Prostate gland (tissue), 2 donors: ENCODE measurements at places on chromosomes 7 and 10.

GRCh38 chr7:127858091-127858914 lies 172.9 kb downstream of the LRRC4 start:
- H3K4me3 ChIP-seq: no peak overlapping the region
- H3K4me1 ChIP-seq: peaks cover 4% of the 10 kb centered on the region
- H3K36me3 ChIP-seq: no peaks in the 10 kb centered on the region
- no peak for DNase-seq
- no peak overlapping the region for H3K27ac ChIP-seq

DNA sequence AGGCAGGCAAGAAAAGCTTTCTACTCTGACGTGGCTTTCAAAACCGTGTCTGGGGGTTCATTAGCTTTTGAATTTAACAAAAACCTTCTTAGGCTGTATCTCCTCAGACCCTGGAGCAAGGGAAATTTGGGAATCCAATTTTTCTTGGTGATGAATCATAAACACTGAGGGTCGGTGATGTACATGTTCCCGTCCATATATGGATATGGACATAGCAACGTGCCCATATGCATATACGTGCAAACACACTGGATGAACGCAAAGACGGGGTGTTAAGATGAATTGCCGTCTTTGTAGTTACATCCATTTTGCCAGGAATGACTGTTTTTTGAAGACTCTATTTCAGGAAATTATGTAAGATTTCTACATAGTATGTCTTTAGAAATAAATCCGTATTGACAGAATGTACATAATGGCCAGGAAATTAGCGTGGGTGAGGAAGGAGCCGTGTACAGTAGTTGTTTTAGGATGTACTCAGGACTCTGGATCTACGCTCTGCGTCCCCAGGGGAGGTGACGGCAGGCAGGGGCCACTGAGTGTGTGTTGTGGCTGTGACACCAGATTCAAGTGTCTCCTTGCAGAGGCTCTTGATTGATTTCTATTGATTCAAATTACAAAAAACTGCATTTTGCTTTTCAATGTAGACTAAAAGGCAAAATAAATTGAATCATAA lies 238.2 kb downstream of the DNAJB6 start:
- no peak for DNase-seq
- no peaks in the 10 kb centered on the region for H3K36me3 ChIP-seq
- no peaks in the 10 kb centered on the region for H3K4me1 ChIP-seq
- no peak overlapping the region for H3K27ac ChIP-seq
- no peaks in the 10 kb centered on the region for H3K27me3 ChIP-seq
- no peak overlapping the region for H3K4me3 ChIP-seq

DNA sequence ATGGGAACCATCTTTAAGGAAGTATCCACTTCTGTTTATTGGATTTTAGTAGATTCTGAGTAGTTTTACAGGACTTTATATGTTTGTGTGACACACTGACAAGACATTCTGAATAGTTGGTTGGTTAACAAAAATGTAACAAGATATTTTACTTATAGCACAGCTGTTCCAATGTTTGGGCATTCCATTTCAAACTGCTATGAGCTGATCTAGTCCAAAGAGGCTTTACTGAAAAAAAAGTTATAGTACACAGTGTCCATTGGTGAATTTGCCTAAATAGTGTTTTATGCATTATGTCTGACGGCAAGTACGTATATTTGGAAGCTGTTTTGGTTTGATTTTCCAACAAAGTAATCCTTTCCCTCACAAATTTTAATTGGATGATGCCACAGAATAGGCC lies 99.1 kb downstream of the SAMD9 start:
- no peaks in the 10 kb centered on the region for H3K27me3 ChIP-seq
- DNase-seq: no peak
- H3K36me3 ChIP-seq: no peaks in the 10 kb centered on the region
- no peaks in the 10 kb centered on the region for H3K4me1 ChIP-seq

DNA sequence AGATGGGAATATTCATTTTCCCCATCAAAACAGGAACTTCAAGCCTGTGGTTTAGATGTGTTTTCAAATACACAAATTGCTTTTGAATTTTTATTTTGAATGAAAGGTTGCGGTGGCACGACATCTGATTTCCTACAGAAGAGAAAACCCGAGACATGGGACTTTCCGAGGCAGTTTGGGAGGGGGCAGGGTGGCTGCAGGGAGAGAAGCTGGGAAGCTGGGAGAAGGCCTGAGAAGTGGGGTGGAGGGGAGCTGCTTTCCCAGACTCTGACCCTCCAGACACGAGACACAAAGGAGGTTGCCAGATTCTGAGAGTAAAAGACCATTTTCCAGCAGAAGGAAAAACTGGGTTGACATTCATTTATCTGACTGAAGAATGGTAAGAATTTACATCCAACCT lies 19.6 kb downstream of the TMEM176A start:
- no peaks in the 10 kb centered on the region for H3K4me1 ChIP-seq
- H3K4me3 ChIP-seq: no peak overlapping the region
- no peaks in the 10 kb centered on the region for H3K27me3 ChIP-seq
- DNase-seq: no peak
